ENCODE measurements at places on chromosomes 12 and 14.

DNA sequence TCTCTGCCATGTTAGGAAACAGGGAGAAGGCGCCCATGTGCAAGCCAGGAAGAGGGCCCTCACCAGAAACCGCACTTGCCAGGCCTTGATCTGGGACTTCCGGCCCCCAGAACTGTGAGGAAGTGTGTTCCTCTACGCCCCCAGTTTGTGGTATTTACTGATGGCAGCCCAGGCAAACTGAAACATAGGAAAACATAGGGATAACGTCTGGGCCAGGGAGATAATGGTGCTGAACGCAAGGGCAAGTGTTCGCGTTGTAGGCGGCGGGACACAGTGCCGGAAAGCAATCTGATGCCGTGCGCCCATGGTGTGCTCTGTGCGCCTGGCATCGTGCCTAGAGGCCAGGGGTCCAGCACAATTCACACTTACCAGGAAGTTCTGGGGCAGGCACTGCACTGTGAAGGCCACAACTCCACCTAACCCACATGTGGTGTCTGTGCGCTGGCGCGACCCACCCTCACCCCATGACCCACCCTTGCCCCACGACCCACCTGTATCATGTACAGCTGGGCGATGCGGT is 53.6 kb downstream of the ARL6IP4 start:
- DNase-seq = no peak

GRCh38 chr14:31229638-31230572 is 22.3 kb upstream of the HECTD1 start:
- no peak for DNase-seq

GRCh38 chr14:84927096-84927827 is 602.7 kb upstream of the FLRT2 start:
- no peak for DNase-seq

GRCh38 chr12:34394211-34395055 is 372.1 kb downstream of the ALG10 start:
- DNase-seq = peak; percentile 6

DNA sequence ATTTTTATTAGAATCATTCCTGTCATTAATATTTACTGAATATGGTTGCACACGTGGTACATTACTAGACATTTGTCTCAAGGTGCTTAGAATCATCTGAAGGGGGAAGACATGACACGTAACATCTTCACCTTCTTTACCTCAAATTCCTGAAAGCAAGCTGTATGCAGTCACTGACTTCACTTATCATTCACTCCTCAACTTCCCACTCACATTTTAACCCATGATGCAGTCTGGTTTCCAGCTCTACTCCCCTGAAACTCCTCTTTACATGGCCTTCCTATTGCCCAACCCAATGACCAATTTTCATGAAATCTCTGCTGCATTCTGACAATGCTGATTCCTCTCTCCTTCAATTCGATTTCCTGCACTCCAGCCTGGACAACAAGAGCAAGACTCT is 5.8 kb upstream of the PSMC6 start:
- no peak for DNase-seq

DNA sequence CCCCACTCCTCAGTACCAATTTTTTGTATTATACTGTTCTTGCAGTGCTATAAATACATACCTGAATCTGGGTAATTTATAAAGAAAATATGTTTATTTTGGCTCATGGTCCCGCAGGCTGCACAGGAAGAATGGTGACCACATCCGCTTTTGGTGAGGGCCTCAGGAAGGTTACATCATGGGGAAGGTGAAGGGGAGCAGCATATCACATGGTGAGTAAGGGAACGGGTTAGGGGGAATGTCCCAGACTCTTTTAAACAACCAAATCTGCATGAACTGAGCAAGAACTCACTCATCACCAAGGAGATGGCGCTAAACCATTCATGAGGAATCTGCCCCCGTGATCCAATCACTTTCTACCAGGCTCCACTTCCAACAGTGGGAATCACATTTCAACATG is 40.0 kb downstream of the OSBPL8 start:
- no peak for DNase-seq

- DNase-seq = no peak
Measured at GRCh38 chr14:92832137-92832700, 38.1 kb downstream of the GOLGA5 start.

DNA sequence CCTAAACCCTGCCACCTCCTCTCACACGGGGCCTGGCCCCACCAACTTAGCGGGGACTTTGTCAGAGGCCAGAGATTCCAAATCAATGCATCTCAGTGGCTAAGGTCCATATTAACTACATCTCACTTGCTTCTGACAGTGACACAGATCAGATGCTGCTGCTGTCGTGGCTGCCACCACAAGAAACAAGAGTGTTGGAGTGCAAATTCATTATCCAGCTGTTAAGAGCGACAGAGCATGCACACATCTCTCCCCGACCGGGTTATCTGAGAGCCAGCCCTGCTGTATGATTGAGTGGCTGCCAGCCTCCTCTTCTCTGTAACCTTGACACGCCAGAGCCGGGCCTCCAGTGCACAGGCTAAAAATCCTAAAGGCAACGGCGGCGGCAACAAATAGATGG is 40.2 kb downstream of the SPRING1 start:
- DNase-seq = no peak

GRCh38 chr12:1467710-1468109 is 126.7 kb downstream of the FBXL14 start:
- no peak for DNase-seq

DNA sequence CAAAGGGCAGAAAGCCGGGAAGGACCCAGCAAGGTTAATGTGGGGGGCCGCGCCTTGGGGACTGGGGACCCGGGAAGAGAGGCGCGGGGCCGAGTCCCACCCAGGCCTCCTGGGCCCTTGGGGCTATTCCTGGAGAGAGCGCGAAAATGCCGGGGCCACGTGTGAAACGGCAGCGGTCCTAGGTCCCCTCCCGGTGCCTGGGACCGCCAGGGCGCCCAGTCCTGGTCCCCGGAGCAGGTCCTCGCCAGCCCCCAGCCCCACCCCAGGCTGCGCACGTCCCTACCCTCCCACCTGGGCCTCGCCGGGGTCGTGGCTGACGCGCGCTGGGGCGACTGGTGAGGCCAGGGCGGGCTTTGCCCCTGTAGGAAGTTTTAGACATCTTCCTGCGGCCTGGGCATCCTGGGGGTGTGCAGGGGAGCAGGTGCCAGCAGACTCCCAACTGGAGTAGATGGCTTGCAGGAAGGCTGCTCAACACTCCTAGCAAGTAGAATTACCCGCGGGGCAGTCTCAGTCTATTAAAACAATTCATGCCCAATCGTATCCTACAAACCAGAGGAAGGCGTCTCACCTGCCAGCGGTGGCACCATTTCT is 708 bp downstream of the FAR2 start:
- DNase-seq = peak; percentile 16

GRCh38 chr14:65318636-65319506 is 93.7 kb upstream of the FUT8 start:
- DNase-seq = no peak

DNA sequence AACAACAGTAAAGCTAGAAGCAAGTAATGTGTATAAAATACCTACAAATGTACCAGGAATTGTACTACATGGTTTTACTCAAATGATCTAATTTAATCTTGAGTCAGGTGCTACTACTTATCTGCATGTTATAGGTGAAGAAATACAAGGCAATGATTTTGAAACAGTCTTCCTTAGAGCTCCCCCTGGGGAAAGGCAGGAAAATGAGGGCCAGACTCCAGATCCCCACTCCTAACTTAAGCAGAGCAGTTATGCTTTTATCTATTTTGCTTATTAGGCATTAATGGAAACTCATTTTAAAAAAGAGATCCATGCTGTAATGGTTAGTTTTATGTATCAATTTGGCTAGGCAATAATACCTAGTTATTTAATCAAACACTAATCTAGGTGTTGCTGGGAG is 109.3 kb upstream of the CPSF6 start:
- DNase-seq = no peak

GRCh38 chr14:24695265-24696241 is 61.6 kb upstream of the GZMB start:
- no peak for DNase-seq

GRCh38 chr12:22600181-22600580 is 24.8 kb upstream of the ETNK1 start:
- no peak for DNase-seq

DNA sequence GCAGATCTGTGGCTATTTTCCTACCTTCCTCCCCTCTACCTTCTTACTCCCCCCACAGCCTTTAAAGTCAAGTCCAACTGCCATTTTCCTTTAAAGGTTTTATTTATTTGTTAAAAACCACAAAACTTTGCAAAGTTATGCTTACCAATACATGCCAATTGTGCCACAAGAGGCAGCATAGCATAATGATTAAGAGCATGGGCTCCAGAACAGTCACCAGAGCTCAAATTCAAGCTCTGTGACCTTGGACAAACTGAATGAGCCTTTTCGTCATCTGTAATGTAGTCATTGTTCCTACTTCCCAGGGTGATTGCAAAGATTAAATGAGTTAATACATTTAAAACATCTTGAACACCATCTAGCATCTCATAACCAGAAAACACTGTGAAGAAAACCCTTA is 13.0 kb upstream of the FMNL3 start:
- DNase-seq = no peak

- no peak for DNase-seq
Measured at GRCh38 chr12:99852666-99853065, 132.1 kb downstream of the ANKS1B start.

- peak; percentile 75 for DNase-seq
Measured at GRCh38 chr12:57756406-57757341, 1.8 kb downstream of the MARCHF9 start.

Measured in stimulated activated naive CD8-positive, alpha-beta T cell treated with anti-CD3 and anti-CD28 coated beads, Interleukin-15, amount 100 ng/mL, for 72 hours (primary cell).